ENCODE measurements at places on chromosomes 4 and X. TPM values are rescaled to one million over a fixed set of nuclear protein-coding genes. Genes with fewer than 3 reads are reported as not detected.

Gene PDGFRA
- total RNA-seq: not detected

Gene VCX2
- total RNA-seq: not detected

Gene PAK3
- total RNA-seq: not detected

Gene WDR19
- total RNA-seq: 47.5 TPM

Gene PRKG2
- 2.1 TPM for total RNA-seq

Gene TCEAL6
- total RNA-seq: not detected

Gene SMIM10
- 1.5 TPM for total RNA-seq
